CD4-positive, alpha-beta memory T cell (primary cell): ENCODE measurements at places on chromosomes 6 and 20. TPM values are rescaled to one million over a fixed set of nuclear protein-coding genes. Genes with fewer than 3 reads are reported as not detected.

The ARMC12 gene
- 0.69 TPM for total RNA-seq

The OR2H2 gene
- total RNA-seq, result not detected

The GTSF1L gene
- total RNA-seq, result not detected

The KCNK15 gene
- not detected for total RNA-seq

The PRPH2 gene
- total RNA-seq, result not detected

The DAAM2 gene
- total RNA-seq, result not detected

The GLP1R gene
- not detected for total RNA-seq

The CGAS gene
- total RNA-seq, result 17.8 TPM

The PSMB8 gene
- 134 TPM for total RNA-seq

The PLCB4 gene
- not detected for total RNA-seq

The LHFPL5 gene
- not detected for total RNA-seq

The MAP3K5 gene
- 31.4 TPM for total RNA-seq

The DDX43 gene
- total RNA-seq, result 1.9 TPM
